ENCODE measurements at places on chromosomes 12 and 14.
A peak's percentile ranks its signal among the peaks of the same experiment; 100 is the strongest.

- DNase-seq: no peak
Observed at GRCh38 chr12:57086493-57087009, 2.4 kb upstream of the NAB2 start.

GRCh38 chr12:103102225-103102744 lies 144.8 kb downstream of the ASCL1 start:
- no peak for DNase-seq

DNA sequence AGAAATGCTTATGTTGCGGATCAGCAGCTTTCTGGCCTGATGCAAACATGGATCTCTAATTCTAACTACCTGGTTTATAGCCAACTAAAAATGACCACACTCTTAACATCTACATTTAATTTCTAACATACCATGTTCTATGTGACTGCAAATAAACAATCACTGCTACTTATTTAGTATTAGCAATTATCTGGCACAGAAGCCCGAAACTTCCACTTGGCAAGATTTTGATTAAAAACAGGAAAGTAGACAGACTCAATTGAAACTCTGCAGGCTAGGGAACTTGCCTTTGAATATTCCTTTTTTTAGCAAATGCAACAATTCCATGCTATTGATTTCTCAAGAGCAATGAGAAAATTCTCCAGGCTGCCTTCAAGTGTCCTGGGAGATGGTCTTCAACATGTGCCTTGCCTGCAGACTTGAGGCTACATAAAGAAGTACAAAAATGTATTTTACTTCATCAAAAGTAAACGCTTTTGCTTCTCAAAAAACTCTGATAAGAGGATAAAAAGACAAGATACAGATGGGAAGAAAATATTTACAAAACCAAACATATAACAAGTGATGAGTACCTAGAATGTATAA lies 9.1 kb upstream of the TMCC3 start:
- no peak for DNase-seq

GRCh38 chr12:56296295-56296694 lies 3.8 kb downstream of the CS start:
- DNase-seq: no peak

DNA sequence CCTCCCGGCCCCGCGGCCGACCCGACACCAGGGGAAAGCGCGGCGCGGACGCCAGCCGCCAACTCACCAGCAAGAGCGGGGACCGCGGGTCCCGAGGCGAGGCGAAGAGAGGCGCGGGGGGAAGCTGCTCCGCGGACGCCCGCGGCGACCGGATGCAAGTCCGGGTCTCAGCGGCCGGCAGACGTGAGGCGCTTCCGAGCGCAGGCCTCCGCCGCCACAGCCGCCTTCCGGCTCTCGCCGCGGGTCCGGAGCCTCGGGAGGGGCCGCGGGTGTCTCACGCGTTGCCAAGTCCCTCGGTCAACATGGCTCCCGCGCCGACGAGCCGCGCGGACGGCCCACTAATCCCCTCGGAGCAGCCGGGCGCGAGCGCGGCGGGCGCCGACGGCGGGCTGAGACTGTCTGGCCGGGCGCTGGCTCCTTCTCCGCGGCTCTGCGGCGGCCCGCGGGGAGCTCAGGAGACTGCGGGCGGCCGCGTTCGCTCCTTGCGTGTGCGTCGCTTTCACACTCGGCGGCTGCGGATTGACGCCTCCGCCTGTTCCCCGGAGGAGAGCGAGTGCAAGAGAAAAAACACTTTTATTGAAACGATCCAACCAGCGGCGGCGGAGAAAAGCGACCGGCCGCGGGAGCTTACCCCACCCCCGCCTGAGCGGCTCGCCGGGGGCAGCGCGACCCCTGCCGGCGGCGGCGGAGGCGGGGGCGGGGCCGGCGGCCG lies at the start of gene CDK17:
CDK17 (minus strand) TSS at position 521 of the 712 bp plus-strand sequence. CDS start 65,603 bp downstream, outside the sequence.
- DNase-seq: peak; percentile 84

GRCh38 chr12:1919284-1919683 lies 832 bp upstream of the CACNA2D4 start:
- DNase-seq: no peak

GRCh38 chr14:82676403-82676802 lies 1142.8 kb upstream of the SEL1L start:
- DNase-seq: no peak

- no peak for DNase-seq
Observed at GRCh38 chr12:80050236-80050635, 49.1 kb upstream of the OTOGL start.

GRCh38 chr12:100401660-100402059 lies 44.8 kb downstream of the SLC17A8 start:
- DNase-seq: no peak

- DNase-seq: no peak
Observed at GRCh38 chr12:32155961-32156529, 49.4 kb downstream of the BICD1 start.

- DNase-seq: no peak
Observed at GRCh38 chr12:32828552-32828951, 68.0 kb downstream of the PKP2 start.

DNA sequence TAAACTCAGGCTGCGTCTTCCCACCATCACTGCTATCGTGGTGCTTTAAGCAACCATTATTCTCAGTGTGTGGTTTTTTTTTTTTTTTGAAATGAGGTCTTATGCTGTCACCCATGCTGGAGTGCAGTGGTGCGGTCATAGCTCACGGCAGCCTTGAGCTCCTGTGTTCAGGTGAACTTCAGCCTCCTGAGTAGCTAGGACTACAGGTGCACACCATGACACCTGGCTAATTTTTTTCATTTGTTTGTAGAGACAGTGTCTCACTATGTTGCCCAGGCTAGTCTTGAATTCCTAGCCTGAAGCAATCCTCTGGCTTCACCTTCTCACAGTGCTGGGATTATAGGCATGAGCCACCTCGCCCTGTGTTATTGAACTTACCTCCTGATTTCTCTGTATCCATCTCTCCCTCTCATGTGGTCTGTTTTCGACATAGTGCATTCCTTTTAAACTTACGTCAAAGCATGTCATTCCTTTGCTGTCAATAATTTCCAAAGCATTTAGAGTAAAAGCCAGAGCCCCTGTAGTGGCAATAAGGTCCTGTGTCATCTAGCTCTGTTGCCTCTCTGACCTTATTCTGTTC lies 255.5 kb downstream of the SNAPC1 start:
- DNase-seq: no peak

- DNase-seq: no peak
Observed at GRCh38 chr12:58139894-58140293, 198.5 kb downstream of the ATP23 start.

- DNase-seq: no peak
Observed at GRCh38 chr12:95057424-95057823, 16.0 kb downstream of the NR2C1 start.

GRCh38 chr14:20302042-20302755 lies 3.6 kb downstream of the TTC5 start:
- DNase-seq: no peak

- no peak for DNase-seq
Observed at GRCh38 chr12:104680070-104680469, 223.3 kb downstream of the CHST11 start.

GRCh38 chr12:131454418-131455217 lies 256.3 kb upstream of the SFSWAP start:
- no peak for DNase-seq

DNA sequence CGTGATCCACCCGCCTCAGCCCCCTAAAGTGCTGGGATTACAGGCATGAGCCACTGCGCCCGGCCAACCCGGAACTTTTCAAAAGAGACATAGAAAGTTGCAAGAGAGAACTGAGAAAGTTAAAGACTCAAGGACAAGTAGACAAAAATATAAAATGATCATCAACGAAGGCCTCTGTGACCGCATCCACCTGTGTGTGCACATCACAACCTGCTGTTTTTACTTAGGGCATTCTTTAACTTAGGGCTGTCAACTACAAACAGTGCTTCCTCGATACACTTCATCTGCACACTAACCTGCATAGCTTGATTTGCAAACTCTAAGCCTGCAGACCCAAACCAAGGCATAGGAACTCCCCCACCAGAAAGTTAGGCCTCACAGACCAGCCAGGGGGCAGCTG lies 14.8 kb downstream of the P2RX2 start:
- DNase-seq: no peak

- no peak for DNase-seq
Observed at GRCh38 chr12:12513416-12514006, 49.2 kb downstream of the DUSP16 start.

DNA sequence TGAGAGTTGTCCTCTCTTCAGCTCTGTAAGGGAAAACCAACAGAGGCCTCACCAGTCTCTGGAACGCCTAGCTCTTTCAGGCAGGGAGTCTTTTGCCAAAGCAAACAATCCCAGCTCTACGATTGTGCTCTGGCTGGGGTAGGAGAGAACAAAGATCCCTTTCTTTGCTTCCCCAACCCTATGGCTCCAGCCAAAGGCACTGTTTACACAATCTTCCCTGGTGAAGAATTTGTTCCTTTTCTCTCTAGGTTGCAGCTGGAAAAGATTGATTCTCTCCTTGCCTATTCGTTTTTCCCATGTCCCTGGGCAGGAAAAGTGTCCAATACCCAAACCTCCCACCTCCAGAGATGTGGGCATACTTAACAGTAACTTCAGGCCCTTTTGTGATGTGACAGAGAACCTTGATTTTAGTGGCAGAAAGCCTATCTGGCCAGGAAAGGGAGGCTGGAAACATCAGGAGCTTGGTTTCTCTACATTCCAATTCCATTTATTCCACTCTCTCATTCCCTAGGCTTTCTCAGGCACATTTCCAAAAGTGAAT lies 16.8 kb downstream of the ATP5MC2 start:
- DNase-seq: no peak

- no peak for DNase-seq
Observed at GRCh38 chr14:88793259-88793625, 489 bp upstream of the EML5 start.
